Cardiac septum (tissue), 1 donor: ENCODE measurements at places on chromosomes 2 and 18. TPM values are rescaled to one million over a fixed set of nuclear protein-coding genes. Genes with fewer than 3 reads are reported as not detected.

TEKT4 gene
- total RNA-seq = 0.32 TPM

FLACC1 gene
- total RNA-seq = 12.0 TPM

GRCh38 chr2:64126601-64127000, 17.6 kb downstream of the PELI1 start:
- DNase-seq = no peak

GRCh38 chr2:63668466-63668865, 79.7 kb downstream of the MDH1 start:
- DNase-seq = no peak

GRCh38 chr2:4053769-4054493, 350.6 kb downstream of the DCDC2C start:
- no peak for DNase-seq

- no peak for DNase-seq
These were observed 1.3 kb upstream of the MOCOS start for GRCh38 chr18:36185901-36186460.

DNA sequence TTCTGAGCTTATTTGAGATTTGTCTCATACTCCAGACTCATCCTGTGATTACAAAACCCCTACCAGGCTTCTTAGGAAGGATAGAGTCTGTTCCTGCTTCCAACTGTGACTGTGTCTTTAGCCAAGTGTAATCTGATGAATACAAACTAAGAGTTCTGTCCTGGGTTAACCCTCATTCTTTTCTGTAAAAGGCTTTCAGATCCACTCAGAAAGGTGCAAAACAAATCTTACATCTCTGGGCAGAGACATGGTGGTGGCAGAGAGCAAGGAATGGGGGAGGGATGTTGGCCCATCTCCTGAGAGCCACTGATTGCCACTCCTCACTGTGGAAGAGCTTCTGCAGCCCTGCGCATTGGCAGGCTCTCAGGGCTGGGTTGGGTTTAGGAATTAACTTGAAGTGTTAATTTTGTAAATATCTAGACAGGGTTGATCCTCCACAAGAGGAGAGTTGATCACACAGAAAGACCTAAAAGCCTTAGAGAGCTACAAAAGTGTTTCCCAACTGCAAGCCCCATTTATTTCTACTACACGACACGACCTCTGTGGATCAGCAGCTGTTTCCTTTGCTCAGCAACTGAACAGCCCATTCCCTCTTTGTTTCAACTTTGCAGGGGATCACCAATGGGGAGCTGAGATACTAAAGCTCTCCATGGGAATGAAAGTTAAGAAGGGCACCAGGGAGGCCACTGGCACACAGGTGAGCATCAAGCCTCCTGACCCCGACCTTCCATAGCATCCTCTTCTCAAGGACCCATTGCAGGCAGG, 23.7 kb upstream of the SPTBN1 start:
- DNase-seq = no peak

- no peak for DNase-seq
These were observed 69.5 kb downstream of the HNRNPLL start for GRCh38 chr2:38533180-38533579.

C2orf81 gene
- 1.1 TPM for total RNA-seq

GRCh38 chr2:227420087-227421052, 32.6 kb upstream of the SCYGR1 start:
- no peak for DNase-seq

- no peak for DNase-seq
These were observed 27.5 kb upstream of the PGAP1 start for GRCh38 chr2:196954001-196954400.

- DNase-seq = no peak
These were observed 31.7 kb downstream of the HRH4 start for GRCh38 chr18:24491927-24492834.

- no peak for DNase-seq
These were observed at the start of gene LDLRAD4 for GRCh38 chr18:13218368-13218991. Gene LDLRAD4, plus strand, starts transcription at chr18:13218760.

MYO5B gene
- total RNA-seq = 5.2 TPM

- DNase-seq = no peak
These were observed 1.2 kb upstream of the CABLES1 start for GRCh38 chr18:23133860-23134779.

DNA sequence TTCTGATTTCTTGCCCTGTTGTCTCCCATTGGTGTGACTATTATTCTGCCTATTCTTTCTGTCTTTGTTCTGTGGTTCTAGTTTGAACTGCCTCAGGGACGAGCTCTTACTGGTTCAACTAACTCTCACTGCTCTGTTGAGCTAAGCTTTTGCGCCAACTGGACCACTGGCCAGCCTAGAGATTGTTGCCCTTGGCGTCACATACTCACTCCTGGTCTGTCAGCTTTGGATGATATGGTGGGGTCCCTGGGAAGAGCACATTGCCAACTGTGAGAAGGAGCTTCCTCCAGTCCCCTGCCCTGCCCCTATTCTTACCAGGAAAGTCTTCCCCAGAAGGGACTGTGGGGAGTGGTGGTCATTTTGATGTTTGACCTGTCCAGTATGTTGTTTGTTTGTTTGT, 6.0 kb downstream of the MTHFD2 start:
- DNase-seq = no peak

SPATA3 gene
- total RNA-seq = not detected

MYCN gene
- total RNA-seq = 0.43 TPM

- DNase-seq = no peak
These were observed 193.4 kb downstream of the PARD3B start for GRCh38 chr2:204738721-204739120.

- no peak for DNase-seq
These were observed 767 bp upstream of the CCDC102B start for GRCh38 chr18:68796936-68797690.

KATNAL2 gene
- total RNA-seq = 5.7 TPM

ATP9B gene
- 18.5 TPM for total RNA-seq

APOB gene
- 3.4 TPM for total RNA-seq

SPDYA gene
- 0.92 TPM for total RNA-seq

- no peak for DNase-seq
These were observed 232.8 kb downstream of the MBD5 start for GRCh38 chr2:148253685-148254084.

GRCh38 chr2:55161295-55162210, 70.5 kb downstream of the CLHC1 start:
- DNase-seq = no peak

DNA sequence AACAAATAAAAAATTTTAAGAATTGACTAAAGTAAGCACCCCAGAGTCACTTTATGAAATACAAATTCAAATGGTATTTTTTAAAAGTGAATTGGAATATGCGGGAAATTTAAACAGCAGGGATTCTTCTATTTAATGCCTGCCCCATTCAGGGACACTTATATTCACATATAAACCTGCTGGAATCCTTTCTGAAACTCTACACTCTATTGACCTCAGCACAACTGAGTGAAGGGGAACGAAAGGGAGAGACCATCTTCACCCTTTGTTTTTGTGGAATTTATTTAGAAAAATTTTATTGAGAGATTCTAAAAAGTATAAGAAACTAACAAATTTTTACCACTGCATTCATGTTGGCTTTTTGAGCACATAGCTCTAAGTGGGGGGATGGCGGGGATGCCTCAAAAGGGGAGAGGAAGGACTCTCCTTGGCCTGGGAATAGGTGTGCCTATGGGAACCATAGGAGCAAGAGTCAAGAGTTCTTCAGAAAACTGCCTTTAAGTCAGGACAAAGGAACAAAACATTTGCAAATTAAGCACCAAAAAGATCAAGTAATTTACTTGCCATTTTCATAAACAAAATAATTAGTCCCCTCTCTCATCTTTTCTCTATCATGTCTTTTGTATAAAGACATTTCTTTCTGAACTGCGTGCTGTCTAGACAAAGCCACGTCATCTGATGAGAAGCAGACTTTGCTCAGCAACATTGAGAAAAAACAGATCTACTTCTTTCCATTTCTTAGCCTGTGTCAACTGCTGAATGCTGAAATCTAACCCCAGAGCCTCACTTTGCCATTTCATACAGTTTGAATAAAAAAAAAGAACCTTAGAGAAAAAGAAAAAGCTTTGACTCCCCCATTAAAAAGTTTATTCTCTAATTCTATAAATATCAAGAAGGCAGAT, 21.6 kb upstream of the FLACC1 start:
- DNase-seq = no peak

C1GALT1C1L gene
- total RNA-seq = 0.48 TPM

SERPINB4 gene
- not detected for total RNA-seq

CABYR gene
- 0.59 TPM for total RNA-seq

DNA sequence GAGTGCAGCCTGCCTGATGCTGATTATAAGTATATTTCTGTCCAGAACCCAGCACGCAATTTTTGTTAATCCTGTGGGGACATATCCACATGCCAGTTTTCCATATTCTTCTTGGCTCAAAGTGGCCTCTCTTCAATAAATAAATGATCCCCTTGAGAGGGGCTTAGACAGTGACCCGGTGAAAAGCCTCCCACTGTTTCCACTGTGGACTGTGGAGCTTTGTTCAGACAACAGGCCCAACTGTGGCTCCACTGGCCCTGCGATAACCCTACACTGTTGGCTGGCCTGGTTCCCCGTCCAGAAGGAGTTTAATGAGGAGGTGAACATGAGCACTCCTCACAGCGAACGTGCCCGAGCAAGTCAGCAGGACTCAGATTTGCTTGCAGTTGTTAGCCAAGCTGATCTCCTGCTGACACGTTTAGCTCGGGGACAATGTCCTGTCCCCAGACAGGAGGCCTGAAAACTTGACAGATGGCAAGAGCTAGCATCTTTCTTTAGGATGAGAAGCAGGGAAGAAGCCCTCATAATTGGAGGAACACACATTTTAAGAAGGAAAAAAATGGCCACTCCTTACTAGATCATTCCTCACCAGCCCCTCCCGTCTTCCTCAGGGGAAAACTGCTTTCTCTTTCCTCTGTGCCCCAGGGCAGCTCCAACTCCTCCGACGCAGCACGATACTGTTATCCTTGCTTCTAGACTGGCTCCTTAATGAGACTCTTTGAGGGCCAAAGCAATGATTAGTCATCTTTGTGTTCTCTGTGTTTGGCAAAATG, 20.0 kb upstream of the MTCL1 start:
- no peak for DNase-seq

- no peak for DNase-seq
These were observed 795.1 kb upstream of the ZEB2 start for GRCh38 chr2:145315053-145315452.

FIGLA gene
- total RNA-seq = not detected

DNA sequence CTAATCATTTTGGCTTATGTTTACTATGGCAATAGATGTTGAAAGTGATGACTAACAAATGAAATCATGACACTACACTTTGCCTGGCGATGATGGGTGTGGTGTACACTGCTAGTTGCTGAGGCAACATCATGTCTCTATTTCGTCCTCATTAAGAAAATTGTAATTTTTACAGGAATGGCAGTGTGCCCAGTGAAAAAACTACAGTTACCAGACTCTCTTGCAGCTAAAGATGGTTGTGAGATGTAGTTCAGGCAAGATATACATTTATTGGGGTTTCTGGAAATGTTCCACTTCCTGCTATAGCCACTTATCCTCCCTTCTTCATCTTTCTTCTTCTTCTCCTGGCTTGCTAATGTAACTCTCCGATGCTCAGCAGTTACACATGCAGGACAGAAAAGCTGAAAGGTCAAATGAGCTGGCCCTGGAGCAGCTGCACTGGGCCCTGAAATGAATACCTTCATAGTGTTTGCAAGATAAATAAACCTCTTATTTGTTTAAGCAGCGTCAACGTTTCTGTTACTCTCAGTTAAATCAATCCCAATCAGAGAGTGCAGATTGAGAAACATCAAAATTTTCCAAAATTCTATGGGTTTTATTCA, 46.0 kb downstream of the SOCS6 start:
- DNase-seq = no peak

DNA sequence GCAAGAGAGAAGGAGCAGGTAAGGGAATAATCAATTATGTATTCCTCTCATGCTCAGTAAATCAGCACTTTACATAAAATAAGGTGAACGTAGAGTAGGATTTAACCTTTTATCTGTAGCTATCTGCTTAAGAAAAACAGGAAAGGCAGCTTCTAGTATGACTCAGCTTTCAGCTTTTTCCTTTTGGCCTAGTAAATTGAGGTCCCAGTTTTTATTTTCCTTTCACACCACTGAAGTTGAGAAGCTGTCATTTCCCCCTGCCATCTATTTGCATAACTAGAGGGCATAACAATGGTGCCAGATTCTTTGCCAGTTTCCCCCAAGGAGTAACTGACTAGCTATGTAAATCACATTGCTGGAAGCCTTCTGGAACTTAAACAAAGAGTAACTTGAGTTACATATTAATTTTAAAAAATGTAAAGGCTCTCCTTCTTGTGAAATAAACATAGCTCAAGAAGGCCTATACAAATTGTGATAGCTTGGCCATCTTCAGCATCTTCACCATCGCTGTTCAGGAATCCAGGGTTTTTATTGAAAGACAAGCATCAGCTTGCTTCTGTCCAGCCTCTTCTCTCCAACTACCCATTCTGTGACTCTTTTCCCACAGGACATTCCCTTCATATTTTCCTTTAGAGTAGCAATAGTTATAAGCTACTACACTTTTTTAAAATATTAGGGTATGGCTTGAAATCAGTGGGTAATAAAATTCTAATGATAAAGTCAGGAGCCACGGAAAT, 97.0 kb downstream of the KYNU start:
- DNase-seq = no peak
